Stimulated activated CD8-positive, alpha-beta memory T cell treated with anti-CD3 and anti-CD28 coated beads, Interleukin-7, amount 100 ng/mL, for 1 hour (primary cell): ENCODE measurements at places on chromosomes 3 and 15.

DNA sequence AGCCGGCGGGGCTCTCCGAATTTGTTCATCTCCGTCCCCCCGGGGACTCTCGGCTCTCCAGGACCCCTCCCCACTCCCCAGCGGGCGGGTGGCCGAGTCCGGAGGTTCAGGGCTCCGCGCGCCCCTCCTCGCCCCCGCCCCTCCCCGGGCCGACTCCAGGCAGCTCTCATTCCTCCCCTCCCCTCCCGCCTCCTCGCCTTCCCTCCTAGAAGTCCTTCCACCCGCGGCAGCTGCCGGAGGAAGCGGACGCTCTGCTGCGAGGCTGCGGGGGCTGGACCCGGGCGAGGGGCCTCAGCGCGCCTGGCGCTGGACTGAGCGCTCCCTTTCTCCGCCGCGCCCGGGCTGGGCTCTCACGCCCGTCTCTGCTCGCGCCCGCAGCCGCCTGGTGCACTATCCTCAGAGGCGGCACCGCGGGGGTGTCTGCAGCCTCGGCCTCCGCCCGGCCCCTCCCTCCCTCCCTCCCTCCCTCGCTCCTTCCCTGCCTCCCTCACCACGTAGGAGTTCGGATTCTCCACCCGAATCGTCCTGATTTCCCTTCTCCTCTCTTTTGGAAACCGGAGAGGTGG lies at the start of gene ROBO2:
TSS of gene ROBO2 (plus strand) at position 494 of the 566 bp plus-strand sequence. CDS start 687 bp downstream, outside the sequence.
- DNase-seq: no peak

DNA sequence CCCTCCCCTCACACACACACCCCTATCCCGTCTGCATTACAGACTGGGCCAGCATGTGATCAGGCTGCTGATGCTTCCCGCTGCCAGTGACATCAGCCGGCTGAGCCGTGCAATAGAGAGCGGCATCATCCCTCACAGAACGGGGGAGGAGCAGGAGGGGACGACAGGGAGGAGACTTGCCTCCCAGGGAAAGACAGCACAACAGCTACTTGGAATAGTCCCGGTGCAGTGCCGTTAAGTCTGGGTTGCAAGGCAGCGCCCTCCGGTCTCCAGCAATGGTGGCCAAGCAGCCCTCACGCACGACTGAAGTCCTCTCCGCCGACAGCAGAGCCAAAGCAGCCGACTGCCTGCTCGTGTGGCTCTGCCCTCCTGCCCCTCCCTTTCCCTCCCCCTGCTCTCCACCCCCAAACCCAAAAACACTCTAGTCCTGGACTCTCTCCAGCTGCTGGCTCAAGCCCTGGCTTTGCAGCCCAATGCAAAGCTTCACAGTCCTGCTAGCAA lies 31.5 kb upstream of the RPS17 start:
- DNase-seq: no peak

- no peak for DNase-seq
Observed at GRCh38 chr15:51277101-51277500, 61.3 kb downstream of the CYP19A1 start.

- DNase-seq: no peak
Observed at GRCh38 chr3:73187328-73187727, 125.9 kb downstream of the EBLN2 start.

DNA sequence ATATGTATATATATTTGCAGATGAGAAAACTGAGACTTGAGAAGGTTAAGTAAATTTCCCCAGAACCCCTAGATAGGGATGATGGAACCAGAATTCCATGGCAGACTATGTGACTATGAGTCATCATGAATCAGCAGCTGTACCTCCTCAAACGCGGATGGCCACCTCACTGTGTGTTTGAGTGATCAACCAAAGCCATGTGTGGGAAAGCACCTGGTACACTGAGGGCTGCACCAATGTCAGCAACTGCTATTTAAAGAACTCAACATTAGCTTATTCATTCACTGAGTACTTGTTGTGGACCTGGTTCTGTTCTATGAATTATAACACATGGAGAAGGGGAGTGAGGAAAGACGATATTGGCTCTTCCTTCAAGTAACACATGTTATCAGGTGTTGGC lies 377.0 kb downstream of the GAP43 start:
- DNase-seq: no peak
